ENCODE measurements at places on chromosomes 2 and 18.

- peak; percentile 30 for DNase-seq
These were observed 40.2 kb upstream of the ITM2C start for GRCh38 chr2:230824406-230824978.

GRCh38 chr18:48884771-48885170 is 66.0 kb downstream of the SMAD7 start:
- DNase-seq = no peak

DNA sequence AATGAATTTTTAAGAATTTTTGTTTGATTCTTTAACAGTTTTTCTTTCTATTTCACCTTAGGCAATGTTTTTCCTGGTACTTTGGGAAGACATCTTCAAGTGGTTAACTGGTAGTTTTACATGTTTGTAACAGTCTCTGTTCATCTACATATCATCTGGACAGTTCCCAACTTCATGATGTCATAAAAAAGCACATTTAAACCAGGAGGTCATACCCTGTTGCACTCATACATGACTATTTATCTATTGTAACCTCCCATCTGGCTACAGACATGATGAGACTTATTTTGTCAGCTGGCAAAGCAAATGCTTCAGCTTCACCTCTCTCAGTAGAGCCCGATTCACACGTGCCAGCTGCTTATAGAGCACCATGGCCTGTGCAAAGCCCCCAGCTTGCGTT is 99.8 kb upstream of the YPEL5 start:
- no peak for DNase-seq

DNA sequence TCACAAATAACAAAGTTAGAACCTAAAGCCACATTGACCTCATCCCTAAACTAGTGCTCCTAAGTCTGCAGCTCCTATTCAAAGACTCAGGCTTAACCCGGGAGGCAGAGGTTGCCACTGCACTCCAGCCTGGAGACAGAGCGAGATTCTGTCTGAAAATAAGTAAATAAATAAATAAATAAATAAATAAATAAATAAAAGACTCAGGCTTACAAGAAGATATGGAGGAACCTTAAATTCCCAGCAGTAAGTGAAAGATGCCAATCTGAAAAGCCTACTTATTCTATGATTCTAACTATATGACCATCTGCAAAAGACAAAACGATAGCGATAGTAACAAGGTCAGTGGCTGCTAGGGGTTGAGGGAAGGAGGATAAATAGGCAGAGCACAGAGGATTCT is 101.7 kb downstream of the DDX1 start:
- no peak for DNase-seq

DNA sequence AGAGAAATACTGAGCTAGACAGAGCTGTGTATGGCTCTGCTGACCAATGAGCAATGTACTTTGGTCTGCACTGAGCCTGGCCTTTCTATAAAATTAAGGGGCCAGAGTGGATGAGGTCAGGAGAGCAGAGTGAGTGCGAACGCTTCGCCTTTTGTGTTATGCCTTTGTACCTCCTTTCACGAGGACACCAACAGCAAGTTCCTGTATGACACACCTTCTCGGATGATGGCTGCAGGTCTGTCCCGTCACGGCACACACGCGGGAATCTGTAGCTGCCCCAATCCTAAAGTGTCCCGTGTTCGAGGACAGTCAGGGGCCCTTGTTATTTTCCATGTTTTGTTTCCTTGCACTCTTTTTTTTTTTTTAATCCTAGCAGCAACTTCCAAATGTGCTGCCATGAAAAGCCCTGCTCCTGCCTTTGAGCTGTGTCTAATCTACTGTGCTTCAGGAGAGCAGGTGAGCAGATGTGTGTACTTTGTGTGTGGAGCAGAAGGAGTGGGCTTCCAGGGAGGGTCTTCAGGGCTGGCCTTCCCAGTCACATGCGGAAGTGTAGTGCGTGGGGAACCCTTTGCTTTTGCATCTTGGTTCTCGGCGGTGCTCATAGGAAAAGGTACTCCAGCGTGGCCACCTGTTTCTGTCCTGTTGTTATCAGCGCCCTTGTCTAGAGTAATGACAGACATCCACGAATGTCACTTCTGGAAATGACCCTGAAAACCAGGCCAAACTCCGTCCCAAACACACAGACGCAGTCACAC is 213.2 kb downstream of the NDUFA10 start:
- DNase-seq = no peak

- no peak for DNase-seq
These were observed 24.1 kb downstream of the CIDEA start for GRCh38 chr18:12278215-12278671.

DNA sequence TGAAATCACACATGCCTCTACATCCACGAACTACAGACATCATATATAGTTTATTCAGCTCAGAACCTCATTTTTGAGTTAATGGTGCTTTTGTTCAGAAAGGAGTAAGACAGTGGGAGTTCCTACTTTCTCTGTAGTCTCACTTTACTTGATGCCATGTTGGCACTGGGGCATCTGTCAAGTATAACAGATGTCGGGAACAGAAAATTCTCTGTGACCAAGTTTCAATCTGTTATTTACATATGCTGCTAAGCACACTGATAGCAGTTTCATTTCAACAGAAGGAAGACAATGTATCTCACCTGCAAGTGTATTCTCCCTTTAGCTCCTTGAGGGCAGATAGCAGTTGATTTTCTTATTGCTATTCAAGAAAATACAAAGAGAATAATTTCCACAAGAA is 774.1 kb downstream of the METTL4 start:
- no peak for DNase-seq

DNA sequence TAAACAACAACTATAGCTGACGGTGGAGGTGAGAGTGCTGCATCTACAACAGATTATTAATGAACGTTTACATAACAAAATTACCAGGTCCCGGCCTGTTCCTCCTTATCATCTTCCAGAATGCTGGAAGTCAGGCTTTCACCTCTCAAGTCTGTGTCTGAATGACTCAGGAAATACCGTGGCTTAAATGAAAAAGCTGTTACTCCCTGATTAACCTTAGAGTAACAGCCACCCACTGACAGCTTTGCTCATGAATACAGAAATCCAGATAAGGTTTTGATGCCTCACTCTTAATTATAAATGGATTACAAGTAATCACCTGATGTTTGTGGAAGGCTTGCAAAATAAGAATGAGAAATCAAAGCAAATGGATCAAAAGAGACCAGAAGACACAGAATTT is 885.3 kb upstream of the CELF4 start:
- DNase-seq = no peak

GRCh38 chr2:23286758-23287704 is 97.9 kb upstream of the KLHL29 start:
- no peak for DNase-seq

DNA sequence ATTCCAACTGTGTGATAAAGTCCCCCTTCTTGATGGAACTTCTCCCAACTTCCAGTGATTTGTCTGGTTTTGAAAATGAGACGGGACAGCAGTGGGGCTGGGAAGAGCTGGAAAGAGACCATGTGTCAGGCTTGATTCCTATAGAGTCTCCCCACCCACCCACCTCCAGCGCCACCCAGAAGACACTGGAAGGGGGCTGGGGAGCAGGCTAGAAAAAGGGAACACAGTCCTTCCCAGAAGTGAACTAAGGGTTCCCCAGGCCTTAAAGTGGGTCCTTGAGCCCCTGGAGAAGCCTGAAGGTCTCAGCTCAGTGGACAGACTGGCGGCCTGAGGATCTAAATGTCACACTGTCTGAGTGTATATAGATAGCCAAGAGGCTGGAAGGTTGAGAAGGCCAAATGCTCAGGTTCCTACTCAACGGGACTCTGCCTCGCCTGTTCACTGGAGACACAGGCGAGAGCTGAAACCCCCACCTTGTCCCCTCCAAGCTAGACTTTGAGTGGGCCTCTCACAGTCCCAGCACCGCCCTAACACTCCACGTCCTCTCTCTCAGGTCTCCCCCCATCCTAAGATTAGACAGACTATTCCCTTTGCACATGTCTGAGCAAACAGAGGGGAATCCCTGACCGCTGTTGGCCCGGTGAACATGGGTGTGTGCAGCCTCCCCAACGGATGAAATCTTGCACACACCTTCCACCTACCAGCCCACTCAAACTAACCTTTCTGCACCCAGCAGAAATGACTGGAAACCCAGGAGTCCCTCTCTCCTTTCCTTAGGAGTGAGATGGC is 1.6 kb downstream of the PKDCC start:
- no peak for DNase-seq

- no peak for DNase-seq
These were observed 139.8 kb downstream of the MAP4K4 start for GRCh38 chr2:101837354-101837753.

DNA sequence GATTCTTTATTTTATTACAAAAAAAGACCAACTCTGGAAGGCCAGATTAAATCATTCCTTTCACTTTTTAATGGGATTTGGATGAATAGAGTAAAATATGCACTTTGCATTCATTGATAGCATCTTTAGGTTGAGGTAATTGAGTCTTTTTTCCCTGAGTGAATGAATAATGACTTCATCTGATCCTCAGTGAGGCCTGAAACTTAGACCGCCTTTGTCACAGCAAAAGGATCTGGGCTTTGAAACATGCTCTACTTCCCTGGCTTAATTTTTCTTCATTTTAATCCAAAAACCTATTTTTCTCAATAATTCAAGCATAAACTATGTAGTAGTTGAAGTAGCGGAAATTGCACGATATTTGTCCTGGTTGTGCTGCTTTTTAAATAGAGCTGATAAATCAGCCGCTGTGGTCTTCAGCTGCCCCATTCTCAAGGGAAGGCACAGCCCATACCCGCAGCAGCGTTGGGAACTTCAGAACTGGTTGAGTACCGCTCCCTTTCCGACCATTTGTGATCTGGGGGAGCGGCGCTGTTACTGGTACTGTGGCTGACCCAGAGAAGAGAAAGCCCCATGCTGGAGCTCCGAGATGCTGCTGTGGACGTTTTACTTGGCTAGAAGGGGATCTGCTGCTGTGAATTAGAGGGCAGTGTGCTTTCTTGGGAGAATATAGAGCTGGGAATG is 145.3 kb upstream of the NFATC1 start:
- DNase-seq = no peak

- no peak for DNase-seq
These were observed 340.6 kb downstream of the EPHA4 start for GRCh38 chr2:221231511-221231910.

- no peak for DNase-seq
These were observed 62.7 kb upstream of the GALNT5 start for GRCh38 chr2:157194844-157195243.

DNA sequence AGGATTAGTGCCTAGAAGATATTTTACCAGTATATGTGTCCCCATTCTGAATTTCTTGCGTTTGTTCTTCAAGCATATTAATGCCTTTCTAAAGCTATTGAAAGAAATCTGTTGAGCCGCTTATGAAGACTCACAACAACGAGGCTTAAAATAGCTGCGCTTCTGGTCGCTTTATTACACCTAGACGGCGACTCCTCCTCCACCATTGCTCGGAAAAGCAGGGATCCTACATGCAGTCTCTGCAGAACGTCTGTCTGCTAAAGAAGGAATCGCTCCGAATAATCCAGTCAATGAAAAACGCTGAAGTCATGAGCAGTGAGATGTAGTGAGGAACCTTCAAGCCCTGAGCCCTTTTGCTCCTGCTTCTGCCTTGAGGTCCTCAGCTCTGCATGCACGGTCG is 94.8 kb upstream of the ZNF516 start:
- DNase-seq = no peak
